ENCODE measurements at places on chromosomes 3 and 15. TPM values are rescaled to one million over a fixed set of nuclear protein-coding genes. Genes with fewer than 3 reads are reported as not detected.

Gene WDR93
- not detected for total RNA-seq

DNA sequence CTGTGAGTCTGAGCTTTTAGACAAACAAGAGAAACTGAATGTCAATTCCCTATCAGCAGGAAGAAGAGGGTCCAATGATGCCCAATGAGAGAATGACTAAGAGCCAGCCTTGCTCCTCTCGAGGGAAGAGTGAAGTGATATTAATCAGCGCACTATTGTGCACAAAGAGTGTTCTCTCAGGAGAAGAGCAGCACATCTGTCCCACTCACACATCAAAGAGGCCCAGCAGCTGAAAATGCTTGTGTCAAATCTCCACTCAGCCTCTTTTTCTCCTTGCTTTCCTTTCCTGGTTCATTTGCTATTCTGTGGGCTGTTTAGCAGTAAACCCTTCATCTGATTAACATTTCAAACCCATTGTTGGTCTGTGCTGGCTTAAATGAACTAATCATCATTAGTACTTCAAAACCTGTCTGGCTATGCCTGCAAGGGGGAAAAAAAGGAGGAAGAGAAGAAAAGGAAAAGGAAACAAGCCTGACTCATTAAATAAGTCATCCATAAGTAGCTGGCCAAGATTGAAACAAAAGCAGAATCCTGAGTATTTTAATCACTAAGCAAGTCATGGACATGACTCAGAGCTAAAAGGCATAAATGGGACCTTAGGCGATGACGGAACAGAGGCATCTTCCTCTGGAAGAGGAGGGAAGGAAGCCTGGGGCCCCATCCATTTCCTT lies 912.7 kb downstream of the TUSC7 start:
- peaks cover 10% of the 10 kb centered on the region for H3K4me1 ChIP-seq
- no peaks in the 10 kb centered on the region for H3K36me3 ChIP-seq
- DNase-seq: peak; percentile 58
- no peaks in the 10 kb centered on the region for H3K27me3 ChIP-seq
- H3K27ac ChIP-seq: no peak overlapping the region
- no peak overlapping the region for H3K4me3 ChIP-seq

DNA sequence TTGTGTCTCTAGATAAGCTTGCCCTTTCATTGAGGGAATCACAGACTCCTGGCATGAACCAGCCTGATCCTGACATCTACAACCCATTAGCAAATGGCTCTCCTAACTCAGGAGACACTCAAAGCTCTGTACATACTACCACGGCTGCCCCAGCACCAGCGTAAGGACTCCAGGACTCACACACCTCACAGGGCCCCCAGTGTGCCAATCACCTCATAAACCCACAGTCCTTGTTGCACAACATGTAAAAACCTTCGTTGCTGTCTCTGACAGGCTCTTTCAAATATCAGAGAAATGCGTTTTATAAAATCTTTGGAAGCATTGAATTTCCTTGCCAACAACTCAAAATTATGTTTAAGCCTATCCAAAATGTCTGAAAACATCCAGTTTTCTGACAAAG lies 7.3 kb downstream of the FYCO1 start:
- no peak overlapping the region for H3K27ac ChIP-seq
- no peaks in the 10 kb centered on the region for H3K4me1 ChIP-seq
- no peak for DNase-seq
- peaks cover 2% of the 10 kb centered on the region for H3K36me3 ChIP-seq

Gene GOLGA8T
- total RNA-seq: not detected

Gene TMEM40
- total RNA-seq: not detected

GRCh38 chr3:11555211-11555782 lies 88.4 kb downstream of the VGLL4 start:
- H3K4me1 ChIP-seq: no peaks in the 10 kb centered on the region
- peaks cover 13% of the 10 kb centered on the region for H3K36me3 ChIP-seq
- H3K27me3 ChIP-seq: no peaks in the 10 kb centered on the region
- DNase-seq: no peak
- H3K4me3 ChIP-seq: no peak overlapping the region
- H3K27ac ChIP-seq: no peak overlapping the region

Gene CLDN18
- not detected for total RNA-seq

DNA sequence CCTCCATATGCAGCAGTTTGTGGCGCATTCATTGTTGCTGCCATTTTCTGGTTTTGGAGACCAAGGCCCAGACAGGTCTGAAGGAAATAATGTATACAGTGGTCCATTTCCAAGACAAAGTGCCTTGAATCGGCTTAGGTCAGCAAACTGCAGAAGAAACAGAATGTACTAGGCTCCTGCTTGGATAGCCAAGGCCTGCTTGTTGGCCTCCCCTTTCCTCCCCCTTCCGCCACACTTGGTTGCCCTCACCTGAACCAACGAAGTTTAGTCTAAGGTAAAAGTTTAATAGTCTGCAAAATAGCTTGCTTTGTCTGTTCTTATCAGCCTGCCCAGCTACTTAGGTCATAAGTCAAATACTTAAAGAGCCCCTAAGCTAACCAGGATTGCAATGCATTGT lies 12.0 kb upstream of the RTP3 start:
- H3K27me3 ChIP-seq: no peaks in the 10 kb centered on the region
- H3K4me1 ChIP-seq: no peaks in the 10 kb centered on the region
- no peak for DNase-seq
- no peak overlapping the region for H3K27ac ChIP-seq
- H3K4me3 ChIP-seq: no peak overlapping the region

GRCh38 chr3:12097971-12098370 lies 60.7 kb downstream of the TIMP4 start:
- no peaks in the 10 kb centered on the region for H3K36me3 ChIP-seq
- no peaks in the 10 kb centered on the region for H3K4me1 ChIP-seq
- no peak overlapping the region for H3K4me3 ChIP-seq
- H3K27ac ChIP-seq: no peak overlapping the region
- H3K27me3 ChIP-seq: peaks cover 5% of the 10 kb centered on the region
- DNase-seq: no peak

GRCh38 chr15:74531144-74531811 lies 9.7 kb upstream of the ARID3B start:
- no peaks in the 10 kb centered on the region for H3K36me3 ChIP-seq
- no peak overlapping the region for H3K4me3 ChIP-seq
- no peaks in the 10 kb centered on the region for H3K4me1 ChIP-seq
- DNase-seq: no peak
- H3K27ac ChIP-seq: no peak overlapping the region

GRCh38 chr15:29825227-29825626 lies 3.0 kb upstream of the TJP1 start:
- no peaks in the 10 kb centered on the region for H3K36me3 ChIP-seq
- DNase-seq: peak; percentile 81
- no peak overlapping the region for H3K27ac ChIP-seq
- peaks cover 29% of the 10 kb centered on the region for H3K4me1 ChIP-seq
- H3K27me3 ChIP-seq: no peaks in the 10 kb centered on the region

Gene MKRN2OS
- total RNA-seq: not detected

Gene CCDC13
- total RNA-seq: not detected

DNA sequence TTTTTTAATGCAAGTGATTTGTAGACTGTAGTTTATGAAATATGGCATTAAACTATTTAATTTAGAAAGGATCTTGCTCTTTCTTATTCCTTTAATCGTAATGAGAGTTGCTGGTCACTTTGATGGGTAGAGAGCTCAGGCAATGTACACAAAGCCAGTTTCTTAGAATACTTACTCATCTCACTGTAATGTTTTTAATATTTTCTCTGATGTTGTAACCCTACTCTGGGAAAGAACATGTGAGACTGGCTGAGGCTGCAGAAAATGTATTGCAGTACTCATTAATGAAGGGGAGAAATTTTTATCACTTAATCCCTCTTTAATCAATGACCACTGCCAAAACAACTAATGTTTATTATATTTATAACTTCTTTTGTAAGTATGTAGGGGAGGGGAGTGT lies 479.4 kb upstream of the KCNMB2 start:
- H3K27me3 ChIP-seq: no peaks in the 10 kb centered on the region
- H3K36me3 ChIP-seq: no peaks in the 10 kb centered on the region
- H3K27ac ChIP-seq: no peak overlapping the region
- no peak for DNase-seq

- no peaks in the 10 kb centered on the region for H3K27me3 ChIP-seq
- no peaks in the 10 kb centered on the region for H3K4me1 ChIP-seq
- no peak overlapping the region for H3K4me3 ChIP-seq
- H3K36me3 ChIP-seq: no peaks in the 10 kb centered on the region
- H3K27ac ChIP-seq: no peak overlapping the region
- DNase-seq: no peak
Measured at GRCh38 chr3:79233431-79234060, 534.3 kb downstream of the ROBO1 start.

DNA sequence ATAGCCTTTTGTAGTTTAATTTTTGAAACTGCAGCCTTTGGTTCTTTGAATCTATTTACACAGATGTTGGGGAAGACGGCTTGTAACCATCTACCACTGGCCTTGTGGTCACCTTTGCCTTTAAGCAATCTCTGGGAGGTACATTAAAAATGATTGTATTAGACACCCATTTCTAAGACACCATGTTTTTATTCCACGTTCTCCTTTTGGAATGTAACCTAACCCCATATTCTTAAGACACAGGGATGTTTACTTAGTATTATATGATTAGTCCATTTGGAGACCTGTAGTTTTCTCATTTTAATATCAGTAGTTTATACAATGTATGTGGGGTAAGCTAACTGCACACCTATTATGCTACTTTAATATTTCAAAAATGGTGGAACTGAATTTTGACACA lies 175.1 kb upstream of the PLSCR5 start:
- no peaks in the 10 kb centered on the region for H3K4me1 ChIP-seq
- DNase-seq: no peak
- H3K27ac ChIP-seq: no peak overlapping the region
- H3K27me3 ChIP-seq: no peaks in the 10 kb centered on the region
- no peak overlapping the region for H3K4me3 ChIP-seq

DNA sequence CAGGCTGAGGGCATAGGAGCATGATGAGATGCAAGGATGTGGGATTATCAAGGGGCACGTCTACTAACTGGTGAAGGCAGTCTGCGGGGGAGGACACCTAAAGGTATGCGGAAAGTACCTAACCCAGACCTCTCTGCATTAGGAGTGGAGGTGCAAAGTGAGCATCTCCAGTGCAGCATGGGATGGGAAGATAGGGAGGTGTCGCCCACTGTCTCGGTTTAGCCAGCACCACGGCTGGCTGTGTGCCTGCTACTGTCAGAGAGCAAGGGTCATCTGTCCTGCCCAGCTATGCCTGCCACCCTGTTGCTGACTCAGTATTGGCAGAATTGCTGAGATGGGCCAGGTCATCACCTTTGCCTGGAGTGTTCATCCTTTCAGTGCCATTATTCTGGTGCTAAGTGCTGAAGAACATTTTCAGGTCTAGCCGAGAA lies 40.1 kb downstream of the OXNAD1 start:
- no peaks in the 10 kb centered on the region for H3K36me3 ChIP-seq
- no peaks in the 10 kb centered on the region for H3K4me1 ChIP-seq
- H3K27ac ChIP-seq: no peak overlapping the region
- H3K4me3 ChIP-seq: no peak overlapping the region
- no peak for DNase-seq

GRCh38 chr15:57017024-57017423 lies 98.6 kb downstream of the TCF12 start:
- H3K4me3 ChIP-seq: no peak overlapping the region
- no peaks in the 10 kb centered on the region for H3K36me3 ChIP-seq
- peaks cover 37% of the 10 kb centered on the region for H3K4me1 ChIP-seq
- no peaks in the 10 kb centered on the region for H3K27me3 ChIP-seq
- no peak overlapping the region for H3K27ac ChIP-seq
- DNase-seq: peak; percentile 58

Gene LRTM1
- total RNA-seq: not detected

DNA sequence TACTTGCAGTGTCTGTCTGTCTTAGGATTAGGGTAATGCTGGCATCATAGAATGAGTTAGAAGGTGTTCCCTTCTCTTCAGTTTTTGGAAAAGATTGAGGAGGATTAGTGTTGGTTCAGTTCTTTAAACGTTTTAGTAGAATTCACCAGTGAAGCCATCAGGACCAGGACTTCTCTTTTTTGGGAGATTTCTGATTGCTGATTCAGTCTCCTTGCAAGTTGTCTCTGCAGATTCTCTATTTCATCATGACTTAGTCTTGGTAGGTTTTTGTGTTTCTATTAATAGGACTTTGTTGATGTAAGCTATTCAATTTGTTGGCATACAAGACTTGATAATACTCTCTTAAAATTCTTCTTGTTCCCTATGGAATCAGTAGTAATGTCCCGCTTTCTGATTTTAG lies 48.9 kb downstream of the STT3B start:
- H3K36me3 ChIP-seq: peaks cover 25% of the 10 kb centered on the region
- no peak overlapping the region for H3K27ac ChIP-seq
- no peaks in the 10 kb centered on the region for H3K4me1 ChIP-seq
- no peak overlapping the region for H3K4me3 ChIP-seq
- no peaks in the 10 kb centered on the region for H3K27me3 ChIP-seq
- DNase-seq: no peak

DNA sequence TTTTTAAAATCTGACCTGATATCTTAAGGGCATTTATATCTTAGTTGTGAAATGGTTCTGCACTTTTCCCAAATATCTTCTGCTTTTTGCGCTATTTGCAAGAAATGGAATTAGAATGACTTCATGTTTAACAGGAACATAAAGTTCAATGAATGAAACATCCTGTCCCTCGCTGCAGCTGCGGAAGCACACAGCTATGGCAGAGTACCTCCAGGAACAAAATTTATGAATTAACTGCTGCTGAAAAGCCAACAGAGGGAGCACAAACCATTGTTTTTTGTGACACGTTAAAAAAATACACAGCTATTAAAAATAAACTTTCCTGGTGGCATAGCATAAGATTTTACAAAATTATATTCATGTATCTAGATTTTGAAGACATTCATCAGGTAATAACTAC lies 404.4 kb upstream of the MDFIC2 start:
- H3K27ac ChIP-seq: no peak overlapping the region
- H3K27me3 ChIP-seq: no peaks in the 10 kb centered on the region
- DNase-seq: peak; percentile 22
- no peaks in the 10 kb centered on the region for H3K36me3 ChIP-seq
- H3K4me1 ChIP-seq: no peaks in the 10 kb centered on the region

GRCh38 chr3:174767853-174768382 lies 91.2 kb upstream of the NAALADL2 start:
- no peak overlapping the region for H3K4me3 ChIP-seq
- H3K36me3 ChIP-seq: no peaks in the 10 kb centered on the region
- H3K27ac ChIP-seq: no peak overlapping the region
- no peak for DNase-seq
- H3K4me1 ChIP-seq: no peaks in the 10 kb centered on the region

DNA sequence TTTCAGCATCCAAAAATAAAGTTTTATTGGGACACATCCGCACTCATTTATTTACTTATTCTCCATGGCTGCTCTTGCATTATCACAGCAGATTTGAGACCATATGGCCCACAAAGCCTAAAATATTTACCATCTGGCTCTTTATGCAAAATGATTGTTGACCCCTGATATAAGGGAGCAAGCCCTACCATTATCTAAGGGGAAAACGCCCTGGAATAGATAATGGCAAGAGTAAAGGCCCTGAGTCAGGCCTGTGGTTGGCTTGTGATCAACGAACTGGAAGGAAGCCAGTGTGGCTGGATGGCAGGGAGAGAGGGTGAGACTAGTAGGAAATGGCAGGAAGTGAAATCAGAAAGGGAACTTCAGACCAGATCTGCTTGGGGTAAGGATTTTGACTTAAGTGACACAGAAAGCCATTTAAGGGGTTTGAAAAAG lies 24.6 kb upstream of the DMXL2 start:
- peak; percentile 9 for DNase-seq
- H3K27me3 ChIP-seq: no peaks in the 10 kb centered on the region
- H3K4me3 ChIP-seq: no peak overlapping the region
- no peaks in the 10 kb centered on the region for H3K36me3 ChIP-seq
- no peak overlapping the region for H3K27ac ChIP-seq

- H3K27ac ChIP-seq: no peak overlapping the region
- H3K27me3 ChIP-seq: no peaks in the 10 kb centered on the region
- H3K4me3 ChIP-seq: no peak overlapping the region
Measured at GRCh38 chr3:144165482-144165881, 193.9 kb downstream of the DIPK2A start.

GRCh38 chr3:24522146-24522579 lies 27.5 kb upstream of the THRB start:
- no peak overlapping the region for H3K27ac ChIP-seq
- peaks cover 9% of the 10 kb centered on the region for H3K4me1 ChIP-seq
- H3K27me3 ChIP-seq: peaks cover 82% of the 10 kb centered on the region
- DNase-seq: no peak
